ENCODE measurements at places on chromosomes 5 and 9.

GRCh38 chr9:125169895-125170294, 19.7 kb downstream of the PPP6C start:
- no peak for DNase-seq

DNA sequence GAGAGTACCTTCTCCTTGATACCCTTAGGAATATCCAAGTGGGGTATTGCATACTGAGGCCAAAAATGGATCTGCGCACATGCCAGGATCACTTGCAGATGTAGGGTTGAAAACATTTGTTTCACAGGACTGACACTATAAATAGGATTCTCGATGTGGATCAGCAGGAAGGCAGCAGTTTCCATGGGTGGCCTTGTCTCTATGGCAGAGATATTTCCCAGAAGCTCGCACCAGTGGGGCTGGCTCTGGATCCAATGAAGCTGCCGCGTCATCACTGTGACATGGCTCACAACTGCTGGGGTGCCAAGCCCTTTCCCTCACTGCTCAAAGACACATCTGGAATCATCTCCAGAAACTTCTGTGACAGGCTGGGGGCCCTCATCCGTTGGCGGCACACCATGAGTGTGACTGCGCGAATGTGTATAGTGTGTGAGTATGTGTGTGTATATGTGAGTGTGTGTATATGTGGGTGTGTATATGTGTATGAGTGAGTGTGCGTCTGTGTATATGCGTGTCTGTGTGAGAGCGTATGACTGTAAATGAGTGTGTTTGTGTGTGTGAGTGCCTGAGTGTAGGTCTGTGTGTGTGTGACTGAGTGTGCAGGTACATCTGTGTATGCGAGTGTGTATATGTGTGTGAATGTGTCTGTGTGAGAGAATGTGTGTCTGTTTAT, 182.5 kb downstream of the GAS1 start:
- DNase-seq: no peak

DNA sequence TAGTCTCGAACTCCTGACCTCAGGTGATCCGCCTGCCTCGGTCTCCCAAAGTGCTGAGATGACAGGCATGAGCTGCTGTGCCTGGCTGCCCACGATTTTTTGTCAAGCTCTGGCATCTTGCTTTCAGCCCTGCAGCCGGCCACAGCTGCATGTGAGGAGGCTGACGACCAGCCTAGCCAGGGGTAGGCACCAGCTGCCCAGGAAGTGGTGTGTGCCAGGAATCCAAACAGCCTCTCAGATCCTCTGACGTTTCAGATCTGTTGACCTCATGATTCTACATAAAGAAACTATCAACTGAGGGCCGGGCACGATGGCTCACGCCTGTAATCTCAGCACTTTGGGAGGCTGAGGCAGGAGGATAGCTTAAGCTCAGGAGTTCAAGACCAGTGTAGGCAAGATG, 19.0 kb downstream of the DYNC2I2 start:
- no peak for DNase-seq

DNA sequence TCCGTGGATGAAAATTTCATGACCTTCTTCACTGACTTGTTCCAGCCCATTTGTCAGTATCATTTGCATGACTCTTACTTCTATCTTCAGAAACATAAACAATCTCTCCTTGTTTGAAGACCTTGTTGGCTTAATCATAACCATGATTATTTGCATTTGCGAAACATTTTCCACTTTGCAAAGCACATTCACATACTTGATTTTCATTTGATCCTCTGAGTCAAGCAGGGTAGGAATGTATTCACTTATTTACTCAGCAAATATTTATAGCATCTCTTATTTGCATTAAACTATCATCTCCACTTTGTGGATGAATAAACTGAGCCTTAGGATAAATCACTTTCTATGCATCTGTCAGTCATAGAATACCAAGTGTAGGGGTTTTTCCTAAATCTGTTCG, 343.0 kb upstream of the SGCD start:
- DNase-seq: no peak

GRCh38 chr9:70949239-70949638, 172.2 kb downstream of the TRPM3 start:
- DNase-seq: no peak

DNA sequence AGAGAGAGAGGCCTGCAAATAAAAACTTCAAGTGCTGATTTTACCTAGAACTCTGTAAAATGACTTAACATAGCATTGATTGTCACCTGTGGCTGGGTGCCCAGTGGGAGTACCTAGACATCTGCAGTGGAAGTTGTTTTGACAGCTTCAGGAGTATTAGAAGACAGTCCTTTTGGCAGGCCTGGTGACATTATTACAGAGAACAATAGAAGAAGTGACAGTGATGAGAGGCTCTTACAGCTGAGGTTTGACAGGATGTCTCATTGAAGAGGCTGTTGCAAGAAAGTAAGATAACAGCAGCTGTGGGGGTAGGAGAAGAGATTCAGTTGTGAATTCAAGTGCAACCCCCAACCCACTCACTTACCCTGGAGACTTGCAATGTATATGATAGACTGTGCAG, 27.9 kb upstream of the MUSK start:
- DNase-seq: no peak

DNA sequence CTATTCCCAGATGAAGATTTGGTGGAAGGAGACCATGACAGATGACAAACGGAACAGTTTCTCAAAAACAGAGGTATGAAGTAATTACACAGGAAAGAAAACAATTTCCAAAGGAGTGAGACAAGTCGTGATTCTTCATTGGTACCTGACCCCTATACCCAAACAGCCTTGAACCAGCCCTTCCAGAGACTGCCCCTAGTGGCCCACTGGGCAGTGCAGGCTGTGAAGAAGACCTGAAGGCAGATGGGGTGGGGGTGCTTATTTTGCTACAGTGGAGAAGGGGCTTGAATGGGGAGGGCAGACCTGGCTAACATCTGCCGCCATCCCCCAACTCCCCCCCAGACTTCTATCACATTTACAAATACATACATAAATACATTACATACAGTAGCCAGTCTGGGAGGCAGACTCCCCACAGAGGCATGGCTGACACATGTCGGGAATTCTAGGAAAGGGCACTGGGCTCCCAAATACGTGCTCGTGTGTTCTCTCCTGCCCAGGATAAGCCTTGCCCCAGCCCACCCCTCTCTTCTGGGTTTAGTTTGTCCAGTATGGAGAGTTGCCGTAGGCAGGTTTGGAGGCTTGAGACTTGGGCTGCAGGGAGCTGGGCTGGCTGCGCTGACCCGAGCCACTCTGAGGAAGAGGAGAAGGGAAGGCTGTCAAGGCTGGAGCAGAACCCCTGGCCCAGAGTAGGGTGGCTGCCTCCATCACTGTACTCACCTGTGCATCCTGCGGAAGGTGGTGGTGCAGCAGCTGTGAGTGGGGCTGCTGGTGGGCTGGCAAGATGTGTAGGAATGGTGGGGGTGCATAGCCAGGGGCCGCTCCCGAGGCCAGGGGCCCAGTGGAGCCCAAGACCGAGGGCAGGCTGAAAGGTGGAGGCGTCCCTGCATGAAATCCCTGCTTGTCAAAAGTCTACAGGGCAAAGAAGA, 105.3 kb downstream of the UBE2R2 start:
- no peak for DNase-seq

DNA sequence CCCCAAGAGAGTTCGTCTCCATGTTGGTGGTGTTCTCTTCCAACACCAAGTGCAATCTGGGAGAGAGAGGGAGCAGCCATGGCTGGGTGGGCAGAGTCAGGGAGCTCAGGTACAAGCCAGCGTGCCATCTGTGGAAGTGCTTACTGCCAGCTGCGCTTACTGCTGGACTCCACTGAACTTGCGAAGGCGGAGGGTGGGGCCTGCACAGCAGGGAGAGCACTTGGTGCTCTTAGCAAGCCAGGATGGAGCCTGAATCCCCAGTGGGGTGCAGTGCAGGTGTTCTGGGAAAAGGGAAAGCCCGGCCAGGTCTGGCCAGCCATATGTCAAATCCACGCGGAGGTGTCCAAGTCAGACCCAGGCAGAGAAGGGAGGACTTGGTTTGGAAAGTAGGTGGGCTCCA, 142.0 kb downstream of the FANCC start:
- no peak for DNase-seq

All from CD4-positive, alpha-beta T cell treated with Interleukin-17A for 4 hours (primary cell).